ENCODE measurements at places on chromosomes 11 and 22.

DNA sequence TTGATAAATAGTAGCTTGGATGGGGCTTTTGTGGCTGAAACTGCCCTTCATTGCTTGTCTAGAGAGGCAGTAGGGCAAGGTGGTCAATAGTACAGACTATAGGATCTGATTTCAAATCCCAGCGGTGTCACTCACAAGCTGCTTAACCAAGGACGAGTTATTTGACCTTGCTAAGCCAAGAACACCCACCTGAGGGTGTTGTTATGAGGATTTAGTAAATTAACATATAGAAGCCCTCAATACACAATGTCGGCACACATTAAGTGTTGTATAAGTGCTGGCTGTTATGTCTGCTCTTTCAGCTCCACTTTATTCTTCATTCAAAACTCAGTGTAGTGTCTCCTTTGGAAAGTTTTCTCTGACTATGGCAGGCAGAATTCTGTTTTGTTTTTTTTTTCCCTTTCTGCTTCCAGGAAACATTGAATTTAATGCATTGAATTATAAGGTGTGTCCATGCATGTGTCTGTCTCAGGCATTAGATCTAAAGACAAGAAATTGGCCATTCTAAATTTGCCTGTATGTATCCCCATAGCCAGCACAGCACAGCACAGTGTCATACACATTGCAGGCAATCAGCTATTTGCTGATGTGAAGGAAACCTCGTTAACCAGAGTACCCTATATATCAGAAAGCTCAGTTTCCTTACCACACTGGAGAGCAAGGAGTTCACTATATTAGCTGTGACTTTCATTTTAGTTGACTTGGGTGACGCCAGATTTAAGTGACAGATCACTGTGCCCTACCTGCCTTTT is 212.1 kb downstream of the NELL1 start:
- no peak for DNase-seq

GRCh38 chr22:31177420-31178162 is 17.6 kb downstream of the RNF185 start:
- peak; percentile 99 for DNase-seq

DNA sequence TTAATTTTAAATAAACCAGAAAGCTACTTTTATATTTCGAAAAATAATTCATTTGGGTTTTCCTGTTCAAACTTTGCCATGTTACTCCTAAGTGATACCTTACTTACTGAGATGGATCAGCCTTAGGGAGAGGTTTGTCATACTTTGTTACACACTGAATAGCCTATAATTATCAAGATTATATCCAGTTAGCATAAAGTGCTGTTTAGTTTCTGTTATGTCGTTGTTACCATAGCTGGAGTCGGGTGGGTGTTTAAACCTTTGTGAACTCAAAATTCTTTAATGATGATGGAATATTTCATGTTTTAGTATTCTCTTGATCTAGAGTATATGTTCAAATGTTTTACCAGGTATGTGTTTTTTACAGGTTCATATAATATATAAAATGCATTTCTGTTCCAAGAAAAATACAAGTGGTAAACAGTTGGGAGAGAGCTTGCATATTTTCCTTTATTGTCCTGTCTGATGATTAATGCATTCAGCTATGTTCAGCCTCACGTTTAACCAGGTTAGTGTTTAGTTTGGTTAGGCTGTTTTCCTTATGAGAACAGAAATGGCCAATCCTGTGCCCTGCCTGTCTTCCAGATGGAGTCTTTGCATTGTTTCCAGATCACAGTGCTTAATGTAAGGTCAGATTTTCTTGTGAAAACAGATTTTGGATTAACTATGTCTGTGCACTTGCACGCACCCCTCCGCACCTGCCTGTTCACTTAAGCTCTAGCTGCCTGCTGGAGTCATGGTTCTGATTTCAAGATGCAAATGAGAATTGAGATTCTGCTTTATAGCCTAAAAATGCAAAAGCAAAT is 105.6 kb downstream of the ATXN10 start:
- DNase-seq, result peak; percentile 75

GRCh38 chr11:7499081-7499480 is 13.8 kb downstream of the OLFML1 start:
- DNase-seq, result no peak

GRCh38 chr11:132456751-132457328 is 1075.5 kb downstream of the OPCML start:
- DNase-seq, result no peak

Data from bronchial epithelial cell (primary cell).